AG08395 (cell line): ENCODE measurements at places on chromosomes 2 and 18.

GRCh38 chr18:35610089-35610488 lies 28.5 kb downstream of the GALNT1 start:
- no peak for DNase-seq

GRCh38 chr18:3874581-3874980 lies 424.6 kb downstream of the TGIF1 start:
- no peak for DNase-seq

DNA sequence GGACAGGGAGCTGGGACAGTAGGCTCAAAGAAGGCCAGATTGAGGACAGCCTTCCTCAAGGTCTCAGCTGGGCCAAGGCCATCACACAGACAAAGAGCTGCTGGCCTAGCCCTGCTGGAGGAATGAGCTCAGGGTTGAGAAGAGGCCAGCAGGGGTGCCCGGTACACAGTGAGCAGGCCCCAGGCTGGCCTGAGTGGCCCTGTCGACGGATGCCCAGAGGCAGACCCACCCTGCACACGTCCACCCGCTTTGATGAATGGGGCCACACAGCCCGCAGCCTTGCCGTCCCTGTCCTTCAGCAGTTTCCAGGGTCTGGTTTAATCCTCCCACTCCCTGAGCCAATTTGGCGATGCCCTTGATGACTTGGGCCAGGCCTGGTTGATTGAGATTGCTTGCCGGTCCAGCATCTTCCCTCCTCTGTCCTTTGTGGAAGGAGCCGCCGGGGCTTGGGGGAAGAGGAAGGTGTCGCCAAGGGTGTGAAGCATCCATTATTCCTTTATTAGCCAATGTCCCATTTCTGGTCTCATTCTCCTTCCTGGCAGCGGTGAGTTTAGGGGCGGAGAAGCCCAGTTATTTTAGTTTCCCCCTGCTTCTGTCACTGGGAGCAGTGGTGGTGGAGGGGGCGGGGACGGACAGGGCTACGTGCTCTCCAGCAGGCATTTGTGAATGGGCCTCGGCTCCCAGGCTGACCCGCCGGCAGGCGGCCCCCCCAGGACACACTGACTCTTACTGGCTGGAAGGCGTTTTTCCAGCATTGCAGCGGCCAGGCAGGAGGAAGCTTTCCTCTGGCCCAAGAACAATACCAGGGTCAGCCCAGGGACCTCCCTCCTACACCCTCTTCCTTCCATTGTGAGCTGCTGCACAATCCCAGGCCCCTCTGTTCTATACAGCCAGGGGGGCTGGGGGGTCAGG lies 141.8 kb downstream of the CTIF start:
- DNase-seq, result no peak

DNA sequence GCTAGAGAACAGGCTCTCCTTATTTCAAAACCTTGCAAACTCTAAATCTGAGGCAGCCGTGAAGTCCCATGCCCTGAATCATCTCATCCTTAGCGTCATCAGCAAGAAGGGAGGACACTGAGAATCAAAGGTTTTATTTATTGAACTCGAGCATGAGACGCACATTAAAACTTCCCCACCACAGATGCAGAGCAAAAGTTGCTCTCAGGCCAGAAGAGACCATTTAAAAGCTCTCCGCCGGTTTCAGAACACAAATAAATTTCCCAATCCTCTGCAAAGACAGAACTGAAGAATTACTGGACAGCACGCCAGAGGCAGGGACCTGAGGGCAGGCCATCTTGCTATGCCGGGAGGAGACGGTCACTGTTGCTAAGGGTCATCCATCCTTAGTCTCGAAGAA lies 1.3 kb downstream of the AMMECR1L start:
- DNase-seq, result peak; percentile 43

GRCh38 chr2:110992886-110993285 lies 127.8 kb upstream of the BCL2L11 start:
- no peak for DNase-seq

DNA sequence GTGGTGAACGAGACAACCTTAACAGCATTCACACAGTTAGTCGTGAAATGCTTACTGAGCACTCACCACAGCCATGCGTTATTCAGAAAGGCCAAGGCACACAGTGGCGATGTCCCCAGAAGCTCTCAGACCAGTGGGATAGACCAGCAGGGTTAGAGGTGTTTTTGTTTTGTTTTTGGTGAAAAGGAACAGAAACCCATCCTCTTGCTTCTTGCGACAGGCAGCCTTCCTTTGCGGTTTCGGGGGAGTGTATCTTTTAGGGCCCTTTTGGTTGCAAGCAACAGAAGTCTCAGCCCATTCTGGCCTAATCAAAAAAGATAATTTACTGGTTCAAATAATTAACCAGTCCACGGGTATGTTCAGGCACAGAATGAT lies 4.7 kb downstream of the GNLY start:
- no peak for DNase-seq

DNA sequence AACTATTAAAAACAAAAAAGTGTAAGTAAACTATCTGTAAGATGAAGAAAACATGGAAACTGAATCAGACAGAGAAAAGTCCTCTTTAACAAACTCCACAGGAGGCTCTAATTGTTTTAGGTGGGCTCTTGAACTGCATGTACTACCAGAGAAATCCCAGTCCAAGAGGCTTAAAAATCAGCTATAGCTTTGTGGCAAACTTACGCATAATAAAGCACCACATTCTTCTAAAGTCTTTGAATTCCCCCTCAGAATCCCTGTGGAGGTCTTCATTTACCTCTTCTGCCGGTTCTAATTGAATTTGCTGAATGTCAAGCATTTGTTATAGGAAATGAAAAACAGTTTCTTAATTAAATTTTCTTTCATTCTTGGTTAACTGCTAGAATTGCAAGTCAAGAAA lies 40.8 kb downstream of the CHN1 start:
- no peak for DNase-seq

DNA sequence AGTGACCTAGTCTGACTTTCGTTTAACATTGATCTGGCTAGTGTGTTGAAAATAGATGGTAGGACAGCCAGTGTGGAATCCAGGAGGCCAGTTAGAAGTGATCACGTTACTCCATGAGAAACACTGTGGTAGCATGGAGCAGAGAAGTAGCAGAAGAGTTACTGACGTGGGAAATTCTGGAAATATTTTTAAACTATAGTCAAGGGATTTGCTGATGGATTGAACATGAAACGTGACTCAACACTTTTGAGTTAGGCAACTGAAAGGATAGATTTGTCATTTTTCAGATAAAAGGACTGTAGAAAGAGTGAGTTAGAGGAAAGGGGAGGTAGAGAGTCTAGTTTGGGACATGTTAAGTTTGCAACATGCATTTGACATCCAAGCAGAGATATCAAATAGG lies 130.4 kb downstream of the IRS1 start:
- no peak for DNase-seq

DNA sequence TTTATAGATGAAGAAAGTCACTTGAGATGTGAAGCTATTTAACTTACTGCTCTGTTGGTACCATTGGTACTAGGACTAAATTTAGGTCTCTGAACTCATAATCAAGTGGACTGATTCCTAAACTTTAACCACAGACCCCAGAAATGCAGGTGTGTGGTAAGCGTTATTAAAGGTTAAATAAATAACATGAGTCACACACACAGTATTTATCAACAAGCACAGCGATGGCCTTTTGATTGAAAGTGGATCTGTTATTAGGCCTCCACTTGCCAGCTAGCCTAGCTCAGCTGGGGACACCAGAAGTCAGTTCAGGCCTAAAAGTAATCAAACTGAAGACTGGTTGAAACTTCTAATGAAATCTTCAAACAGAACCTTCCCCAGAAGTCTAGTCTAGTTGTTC lies 161.3 kb upstream of the DPP10 start:
- no peak for DNase-seq

- no peak for DNase-seq
Observed at GRCh38 chr18:50749421-50749820, 70.4 kb downstream of the MRO start.

- DNase-seq, result no peak
Observed at GRCh38 chr2:26173776-26174482, 1.0 kb downstream of the GAREM2 start.

GRCh38 chr2:164896634-164897355 lies 55.2 kb upstream of the COBLL1 start:
- peak; percentile 26 for DNase-seq

GRCh38 chr18:59718108-59718463 lies 20.9 kb upstream of the CCBE1 start:
- peak; percentile 93 for DNase-seq

DNA sequence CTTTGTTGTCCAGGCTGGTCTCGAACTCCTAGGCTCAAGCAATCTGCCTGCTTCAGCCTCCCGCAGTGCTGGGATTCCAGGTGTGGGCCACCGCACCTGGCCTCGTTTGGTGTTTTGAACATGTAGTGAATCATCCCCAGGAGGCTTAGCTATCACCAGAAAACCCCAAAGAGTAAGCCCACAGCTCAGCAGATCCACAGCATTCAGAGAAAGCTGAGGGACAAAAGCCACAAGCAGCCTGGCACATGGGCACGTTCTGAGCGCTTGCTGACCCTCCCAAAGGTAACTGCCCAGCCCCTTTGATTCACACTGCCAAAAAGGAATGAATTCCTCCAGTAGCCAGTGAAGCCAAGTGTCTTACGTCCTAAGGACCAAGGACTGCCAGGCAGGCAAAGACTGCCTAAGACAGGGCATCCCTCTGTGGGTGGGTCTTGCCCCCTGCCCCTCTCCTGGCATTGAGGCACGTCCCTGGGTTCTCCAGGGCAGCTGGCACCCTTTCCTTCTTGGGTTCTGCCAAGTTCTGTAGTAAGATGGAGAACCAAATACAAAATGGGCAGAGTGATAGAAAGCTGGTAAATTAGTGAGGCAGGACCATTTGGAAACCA lies 31.7 kb downstream of the MBP start:
- DNase-seq, result no peak

GRCh38 chr18:31125878-31126277 lies 23.7 kb upstream of the DSC2 start:
- no peak for DNase-seq

DNA sequence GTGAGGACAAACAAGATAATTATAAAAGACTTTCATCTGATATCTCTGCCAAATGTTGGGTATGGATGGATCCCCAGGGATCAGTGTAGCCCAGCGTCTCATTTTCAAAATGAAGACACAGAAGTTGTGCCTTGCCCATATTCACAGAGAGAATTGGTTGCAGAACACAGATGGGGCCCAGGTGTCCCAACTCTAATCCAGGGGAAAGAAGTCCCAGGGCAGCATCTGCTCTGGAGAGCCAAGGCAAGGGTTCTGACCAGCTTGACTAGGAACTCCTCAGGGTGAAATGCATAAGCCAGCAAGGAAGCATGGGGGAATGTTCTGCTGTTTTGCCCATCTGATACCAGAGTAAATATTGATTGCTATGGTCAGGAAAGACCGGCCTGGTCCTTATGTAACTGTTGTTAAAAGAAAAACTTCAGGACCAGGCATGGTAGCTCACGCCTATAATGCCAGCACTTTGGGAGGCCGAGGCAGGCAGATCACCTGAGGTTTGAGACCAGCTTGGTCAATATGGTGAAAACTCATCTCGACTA lies 68.7 kb upstream of the CABLES1 start:
- DNase-seq, result no peak

- DNase-seq, result no peak
Observed at GRCh38 chr2:38200598-38200997, 124.6 kb upstream of the CYP1B1 start.

DNA sequence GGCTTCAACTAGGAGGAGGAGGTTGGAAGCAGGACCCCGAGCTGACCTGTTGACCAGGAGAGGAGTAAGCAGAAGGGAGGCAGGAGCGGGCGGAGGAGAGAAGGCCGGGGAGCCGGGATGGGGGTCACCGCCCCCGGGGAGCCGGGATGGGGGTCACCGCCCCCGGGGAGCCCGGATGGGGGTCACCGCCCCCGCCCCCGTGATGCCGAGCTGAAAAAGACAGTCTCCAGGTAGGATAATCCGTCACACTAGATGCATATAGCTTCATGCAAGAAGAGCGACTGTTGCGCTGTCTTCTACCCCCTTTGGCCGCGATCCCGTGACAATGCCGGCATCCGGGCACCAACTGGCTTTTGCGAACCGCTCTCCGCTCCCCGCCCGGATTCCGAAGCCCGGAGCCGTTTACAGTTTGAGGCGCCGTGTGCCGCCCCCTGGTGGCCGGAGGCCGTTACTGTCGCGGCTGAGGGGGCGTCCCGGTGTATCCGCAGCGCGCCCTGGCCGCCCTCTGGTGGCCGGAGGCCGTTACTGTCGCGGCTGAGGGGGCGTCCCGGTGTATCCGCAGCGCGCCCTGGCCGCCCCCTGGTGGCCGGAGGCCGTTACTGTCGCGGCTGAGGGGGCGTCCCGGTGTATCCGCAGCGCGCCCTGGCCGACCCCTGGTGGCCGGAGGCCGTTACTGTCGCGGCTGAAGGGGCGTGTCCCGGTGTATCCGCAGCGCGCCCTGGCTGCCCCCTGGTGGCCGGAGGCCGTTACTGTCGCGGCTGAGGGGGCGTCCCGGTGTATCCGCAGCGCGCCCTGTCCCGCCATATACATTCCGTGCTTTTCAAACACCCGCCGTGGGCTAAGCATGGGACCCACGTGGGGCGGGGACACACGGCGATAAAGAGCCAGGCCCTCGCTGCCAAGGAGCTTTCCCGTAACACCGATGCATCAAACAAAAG lies 89.6 kb downstream of the ACTR3 start:
- no peak for DNase-seq

- DNase-seq, result no peak
Observed at GRCh38 chr2:154603682-154604081, 94.8 kb upstream of the KCNJ3 start.

- DNase-seq, result no peak
Observed at GRCh38 chr2:211380041-211380440, 823.6 kb downstream of the CPS1 start.

- DNase-seq, result no peak
Observed at GRCh38 chr2:136362676-136363390, 244.9 kb upstream of the CXCR4 start.

DNA sequence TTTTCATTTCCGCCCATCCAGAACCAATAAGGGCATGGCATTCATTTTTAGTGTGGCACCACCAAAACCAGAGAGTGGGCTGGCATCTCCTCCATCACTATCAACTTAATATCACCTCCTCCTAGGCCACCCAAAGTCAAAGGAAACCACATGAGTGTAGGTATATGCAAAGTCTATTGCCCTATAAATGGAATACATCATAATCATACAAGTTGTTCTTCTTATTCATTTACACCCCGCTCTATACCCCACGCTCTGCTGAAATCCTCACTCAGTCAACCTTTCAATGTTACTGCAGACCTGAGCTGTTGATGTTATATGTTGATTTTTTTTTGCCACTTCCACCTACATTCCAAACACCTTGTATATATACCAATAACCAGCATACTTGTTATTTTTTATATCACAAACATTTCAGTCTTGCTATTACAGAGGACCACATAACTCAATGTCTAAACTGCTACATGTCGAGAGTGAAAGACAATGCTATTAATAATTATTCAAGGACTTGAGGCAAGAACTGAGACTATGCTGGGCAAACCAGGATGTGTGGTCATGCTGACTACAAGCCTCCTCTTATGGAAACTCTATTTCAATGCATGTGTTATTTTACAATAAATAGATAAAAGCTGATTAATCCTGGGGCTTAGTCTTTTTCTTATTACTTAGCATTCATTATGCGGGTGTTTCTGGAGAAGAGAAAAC lies 466.5 kb upstream of the ID2 start:
- no peak for DNase-seq

- DNase-seq, result no peak
Observed at GRCh38 chr2:196584903-196585302, 54.6 kb upstream of the CCDC150 start.

GRCh38 chr2:120963997-120964705 lies 228.5 kb downstream of the GLI2 start:
- peak; percentile 28 for DNase-seq

- no peak for DNase-seq
Observed at GRCh38 chr2:156023229-156023869, 309.2 kb downstream of the NR4A2 start.
